Stimulated activated CD8-positive, alpha-beta memory T cell treated with anti-CD3 and anti-CD28 coated beads, Interleukin-2, amount 100 ng/mL, for 48 hours (primary cell): ENCODE measurements at places on chromosomes 13 and 19.
A peak's percentile ranks its signal among the peaks of the same experiment; 100 is the strongest.

- DNase-seq = no peak
These were observed 46.5 kb upstream of the TFDP1 start for GRCh38 chr13:113537909-113538688.

GRCh38 chr13:100454876-100455275, 133.7 kb downstream of the GGACT start:
- DNase-seq = no peak

DNA sequence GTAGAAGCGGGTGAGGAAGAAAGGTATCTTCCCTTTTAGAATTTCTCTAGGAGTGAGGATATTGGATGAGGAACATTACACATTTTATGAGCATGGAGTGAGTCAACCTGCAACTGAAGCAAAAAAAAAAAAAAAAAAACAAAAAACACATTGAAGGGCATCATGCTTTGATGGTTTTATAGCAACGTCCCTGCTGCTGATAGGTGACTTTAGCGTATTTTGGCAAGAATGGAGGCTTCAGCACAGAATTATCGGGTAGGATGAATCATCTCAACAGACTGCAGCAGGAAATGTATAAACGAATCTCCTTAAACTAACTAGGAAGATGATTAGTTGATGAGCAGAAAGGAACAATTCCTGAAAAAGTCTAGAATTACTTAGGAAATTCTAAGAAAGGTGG, 1359.6 kb upstream of the ATXN8OS start:
- DNase-seq = no peak

DNA sequence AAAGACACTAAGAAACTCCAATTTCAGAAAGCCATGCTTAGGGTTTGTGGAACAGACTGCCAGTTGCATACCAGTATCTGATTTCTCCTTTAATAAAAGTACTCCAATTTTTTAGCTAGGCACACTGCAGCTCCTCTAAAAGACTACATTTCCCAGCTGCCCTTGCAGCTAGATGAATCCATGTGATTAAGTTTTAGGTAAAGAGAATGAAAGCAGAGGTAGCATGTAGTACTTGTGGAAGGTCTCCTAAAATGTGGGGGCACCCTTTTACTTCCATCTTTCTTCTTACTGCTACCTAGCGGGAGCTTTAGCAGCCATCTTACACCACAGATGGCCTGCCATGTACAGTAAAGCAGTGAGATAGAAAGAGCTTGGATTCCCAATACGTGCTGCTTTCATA, 33.0 kb upstream of the TSC22D1 start:
- DNase-seq = no peak

DNA sequence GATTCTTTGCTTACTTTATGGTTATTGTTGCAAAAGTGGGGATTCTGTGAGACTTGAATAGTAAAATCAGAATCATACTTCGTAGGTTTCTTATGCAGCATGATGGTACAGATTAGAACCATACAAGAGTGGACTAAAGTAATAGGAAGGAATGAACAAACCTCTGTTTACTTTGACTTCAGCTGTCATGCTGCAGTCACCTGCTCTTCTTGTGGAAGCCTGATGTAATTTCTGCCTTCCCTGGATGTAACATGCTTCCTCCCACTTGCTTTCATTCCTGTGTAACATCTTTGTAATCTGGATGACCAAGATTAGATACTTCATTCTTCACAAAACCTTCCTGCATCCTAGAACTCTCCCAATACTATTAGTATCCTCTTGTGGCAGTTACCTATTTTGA, 235.0 kb downstream of the PCCA start:
- no peak for DNase-seq

GRCh38 chr13:49353908-49354307, 90.0 kb downstream of the CAB39L start:
- DNase-seq = no peak

DNA sequence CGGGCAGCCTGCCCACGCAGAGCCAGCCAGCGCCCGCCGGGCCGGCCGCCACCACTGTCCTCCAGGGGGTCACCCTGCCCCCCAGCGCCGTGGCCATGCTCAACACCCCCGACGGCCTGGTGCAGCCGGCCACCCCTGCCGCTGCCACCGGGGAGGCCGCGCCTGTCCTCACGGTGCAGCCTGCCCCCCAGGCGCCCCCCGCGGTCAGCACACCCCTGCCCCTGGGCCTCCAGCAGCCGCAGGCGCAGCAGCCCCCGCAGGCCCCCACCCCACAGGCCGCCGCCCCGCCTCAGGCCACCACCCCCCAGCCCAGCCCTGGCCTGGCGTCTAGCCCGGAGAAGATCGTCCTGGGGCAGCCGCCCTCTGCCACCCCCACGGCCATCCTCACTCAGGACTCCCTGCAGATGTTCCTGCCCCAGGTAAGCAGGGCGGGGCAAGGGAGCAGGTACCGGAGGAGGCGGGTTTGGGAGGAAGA, 32.3 kb upstream of the EHD2 start:
- no peak for DNase-seq

DNA sequence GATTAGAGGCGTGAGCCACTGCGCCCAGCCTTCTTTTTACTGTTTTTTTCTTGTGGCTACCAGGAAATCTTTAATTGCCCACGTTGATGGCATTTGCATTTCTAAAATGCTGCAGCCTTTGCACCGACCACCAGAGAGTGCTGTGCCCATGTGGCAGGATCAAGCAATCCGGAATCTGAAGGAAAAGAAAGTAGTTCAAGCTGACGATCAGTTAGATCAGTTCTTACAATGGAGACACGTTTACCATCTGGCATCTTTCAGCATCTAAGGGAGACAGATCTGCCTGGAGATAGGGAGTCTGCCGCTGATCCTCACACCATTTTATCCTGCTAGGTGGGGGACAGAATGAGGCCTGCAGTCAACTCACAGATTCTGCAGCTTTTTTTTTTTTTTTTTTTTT, 19.9 kb downstream of the TINCR start:
- DNase-seq = no peak

- DNase-seq = no peak
These were observed 3.8 kb upstream of the SLC25A42 start for GRCh38 chr19:19059837-19060611.

DNA sequence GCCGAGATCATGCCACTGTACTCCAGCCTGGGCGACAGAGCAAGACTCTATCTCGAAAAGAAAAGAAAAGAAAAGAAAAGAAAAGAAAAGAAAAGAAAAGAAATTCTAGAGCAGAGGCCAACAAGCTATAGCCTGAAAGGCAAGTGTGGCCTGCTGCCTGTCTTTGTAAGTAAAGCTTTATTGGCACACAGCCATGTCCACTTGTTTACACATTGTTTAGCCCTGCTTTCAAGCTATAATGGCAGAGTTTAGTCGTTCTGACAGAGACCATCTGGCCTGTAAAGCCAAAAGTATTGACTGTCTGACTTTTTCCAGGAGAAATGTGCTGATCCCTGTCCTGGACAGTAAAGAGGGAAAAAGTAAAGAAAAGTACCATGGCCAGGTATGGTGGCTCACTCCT, 18.3 kb downstream of the NWD1 start:
- DNase-seq = no peak

- no peak for DNase-seq
These were observed 347.5 kb downstream of the DNAJC15 start for GRCh38 chr13:43370842-43371241.

- no peak for DNase-seq
These were observed 145.5 kb upstream of the SPRY2 start for GRCh38 chr13:80486402-80486801.

DNA sequence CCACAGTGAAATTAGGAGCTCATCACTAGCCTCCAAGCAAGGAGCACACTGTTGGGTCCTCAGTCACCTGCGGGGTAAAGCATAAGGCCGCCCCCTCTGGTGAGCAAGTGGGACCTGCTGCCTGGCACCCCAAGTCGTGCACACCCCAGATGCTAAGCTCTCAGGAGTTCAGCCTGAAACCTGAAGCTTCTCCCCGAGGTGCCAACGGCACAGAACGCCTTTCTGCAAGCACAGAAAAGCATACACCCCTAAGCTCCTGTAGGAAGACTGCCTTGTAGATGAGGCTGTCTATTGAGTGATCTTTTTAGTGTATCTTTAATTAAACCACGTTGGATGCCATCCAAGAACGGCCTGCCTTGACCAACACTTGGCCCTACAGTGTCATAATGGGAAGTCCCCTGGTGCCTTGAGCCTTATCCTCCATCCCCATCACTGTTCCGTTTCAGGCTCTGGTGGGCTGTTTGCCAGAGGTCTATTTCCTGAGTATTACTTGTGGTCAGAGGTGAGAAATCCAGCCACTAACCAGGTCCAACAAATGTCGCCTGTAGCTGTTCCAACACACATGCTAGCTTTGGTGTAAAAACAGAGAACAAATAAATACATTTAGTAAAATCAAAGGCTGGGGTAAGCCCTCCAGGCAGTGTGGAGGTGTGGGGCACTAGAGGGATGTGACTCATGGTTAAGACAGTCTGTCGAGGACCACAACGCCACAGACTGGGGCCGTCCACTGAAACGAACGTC, 44.8 kb downstream of the C13orf42 start:
- no peak for DNase-seq

DNA sequence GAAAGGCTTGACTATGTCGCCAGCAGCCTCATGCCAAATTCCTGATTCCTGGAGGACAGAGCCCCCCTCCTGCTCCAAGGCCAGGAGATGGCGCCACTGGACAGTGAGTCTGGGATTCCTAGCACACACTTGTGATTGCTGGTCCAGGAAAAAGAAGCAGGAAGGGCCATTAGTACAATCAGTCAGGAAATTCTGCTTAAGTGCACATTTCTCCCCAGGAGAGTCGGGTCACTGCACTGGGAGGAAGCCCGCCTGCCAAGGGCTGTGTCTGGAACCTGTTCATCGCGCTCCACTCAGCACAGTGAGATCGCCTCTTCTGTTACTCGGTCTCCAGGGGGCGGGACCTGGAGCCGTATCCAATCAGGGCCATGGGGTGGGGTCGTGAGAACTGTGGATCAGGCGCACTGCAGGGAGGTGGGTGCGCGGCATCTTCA, 65.1 kb downstream of the ZNF823 start:
- no peak for DNase-seq

- DNase-seq = no peak
These were observed 196.3 kb downstream of the TSHZ3 start for GRCh38 chr19:31152906-31153305.

DNA sequence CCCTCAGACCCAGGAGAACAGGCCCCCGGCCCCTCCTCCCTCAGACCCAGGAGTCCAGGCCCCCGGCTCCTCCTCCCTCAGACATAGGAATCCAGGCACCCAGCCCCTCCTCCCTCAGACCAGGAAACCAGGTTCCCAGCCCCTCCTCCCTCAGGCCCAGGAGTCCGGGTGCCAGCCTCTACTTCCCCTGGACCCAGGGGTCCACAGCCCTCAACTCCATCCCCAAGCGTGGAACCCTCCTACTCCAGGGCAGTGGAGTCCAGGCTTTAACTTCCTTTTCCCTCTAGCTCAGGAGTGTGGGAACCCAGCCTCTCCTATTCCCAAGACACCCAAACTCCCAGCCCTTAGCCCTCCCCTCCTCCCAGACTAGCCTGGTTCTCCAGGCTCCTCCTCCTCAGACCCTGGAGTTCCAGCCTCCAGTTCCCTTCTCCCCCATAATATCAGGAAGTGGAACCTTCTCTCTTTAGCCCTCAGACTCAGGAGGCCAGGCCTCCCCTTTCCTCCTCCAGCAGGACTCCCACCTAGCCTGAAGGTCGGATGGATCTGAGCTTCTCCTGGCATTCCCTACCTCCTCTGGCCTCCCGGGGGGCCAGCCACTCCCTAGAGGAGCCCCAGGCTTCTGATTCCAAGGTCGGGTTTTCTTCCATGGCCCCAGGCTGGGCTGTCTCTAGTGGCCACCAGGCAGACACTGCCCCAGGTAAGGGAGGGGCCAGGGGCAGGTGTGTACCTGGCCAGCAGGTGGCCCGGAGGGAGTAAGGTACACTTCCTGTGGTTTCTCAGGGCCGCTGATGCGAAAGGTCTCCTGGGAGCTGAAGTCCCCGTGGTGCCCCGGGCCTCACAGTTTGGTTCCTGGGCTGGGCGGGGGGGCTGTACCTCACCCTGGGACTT, at the start of gene TMC4:
TSS of gene TMC4 (minus strand) at position 690 of the 888 bp plus-strand sequence. CDS start at position 647, 43 bp downstream.
- no peak for DNase-seq

- no peak for DNase-seq
These were observed 10.5 kb upstream of the ELF1 start for GRCh38 chr13:41029629-41030028.

- DNase-seq = peak; percentile 88
These were observed at the start of gene ZNF813 for GRCh38 chr19:53467485-53468262. Gene ZNF813, plus strand, starts transcription at chr19:53467733. Its CDS starts 16,090 bp downstream, at chr19:53483823.

GRCh38 chr13:99347911-99348451, 40.8 kb upstream of the GPR183 start:
- no peak for DNase-seq

DNA sequence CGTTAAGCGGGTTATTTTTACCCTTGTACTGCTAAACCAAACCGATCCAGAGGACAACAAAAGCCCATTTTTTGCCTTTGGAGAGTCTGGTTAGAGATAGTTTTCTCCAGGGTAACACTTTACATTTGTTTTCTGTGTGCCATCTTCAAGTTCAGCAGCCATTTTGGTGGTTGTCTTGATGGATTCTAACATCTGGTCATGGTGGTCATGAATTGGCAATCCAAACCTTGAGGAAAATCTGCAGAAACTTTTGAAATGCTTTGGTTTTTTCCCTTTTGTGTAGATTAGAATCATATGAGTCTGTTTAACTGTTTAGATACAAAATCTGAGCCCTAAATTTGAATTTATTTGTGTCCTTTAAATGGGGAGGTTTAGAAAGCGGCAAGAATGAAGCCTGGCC, 16.6 kb downstream of the HNRNPM start:
- no peak for DNase-seq

DNA sequence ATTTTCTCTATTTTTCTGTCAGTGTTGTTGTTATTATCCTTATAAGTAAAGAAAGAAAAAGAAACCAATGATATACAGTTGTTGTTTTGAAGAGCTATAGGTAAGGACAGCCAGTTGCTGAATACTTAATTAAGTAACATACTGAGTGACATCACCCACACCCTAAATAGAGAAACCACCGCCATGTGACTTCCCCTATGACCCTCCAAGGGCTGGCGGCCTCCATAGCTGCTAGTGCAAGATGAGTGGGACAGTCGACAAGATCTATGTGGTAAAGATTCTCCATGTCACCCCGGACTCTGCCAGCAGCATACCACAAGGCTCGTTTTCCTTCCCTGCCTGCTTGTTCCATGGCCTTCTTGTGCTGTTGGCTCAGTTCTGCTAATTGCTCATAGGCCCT, 221.1 kb downstream of the DNAJC15 start:
- DNase-seq = no peak

- no peak for DNase-seq
These were observed 462.0 kb upstream of the SPRY2 start for GRCh38 chr13:80802946-80803345.

GRCh38 chr13:30755678-30756077, 20.3 kb downstream of the ALOX5AP start:
- DNase-seq = no peak

- no peak for DNase-seq
These were observed 843.0 kb upstream of the ATXN8OS start for GRCh38 chr13:69264362-69265334.
